Natural killer cell treated with Interleukin-12 subunit alpha and Interleukin-12 subunit beta and Interleukin-15 and Interleukin-18, amount 100 ng/mL, for 72 hours (primary cell): ENCODE measurements at places on chromosomes 5 and 9. TPM values are rescaled to one million over a fixed set of nuclear protein-coding genes. Genes with fewer than 3 reads are reported as not detected.

DNA sequence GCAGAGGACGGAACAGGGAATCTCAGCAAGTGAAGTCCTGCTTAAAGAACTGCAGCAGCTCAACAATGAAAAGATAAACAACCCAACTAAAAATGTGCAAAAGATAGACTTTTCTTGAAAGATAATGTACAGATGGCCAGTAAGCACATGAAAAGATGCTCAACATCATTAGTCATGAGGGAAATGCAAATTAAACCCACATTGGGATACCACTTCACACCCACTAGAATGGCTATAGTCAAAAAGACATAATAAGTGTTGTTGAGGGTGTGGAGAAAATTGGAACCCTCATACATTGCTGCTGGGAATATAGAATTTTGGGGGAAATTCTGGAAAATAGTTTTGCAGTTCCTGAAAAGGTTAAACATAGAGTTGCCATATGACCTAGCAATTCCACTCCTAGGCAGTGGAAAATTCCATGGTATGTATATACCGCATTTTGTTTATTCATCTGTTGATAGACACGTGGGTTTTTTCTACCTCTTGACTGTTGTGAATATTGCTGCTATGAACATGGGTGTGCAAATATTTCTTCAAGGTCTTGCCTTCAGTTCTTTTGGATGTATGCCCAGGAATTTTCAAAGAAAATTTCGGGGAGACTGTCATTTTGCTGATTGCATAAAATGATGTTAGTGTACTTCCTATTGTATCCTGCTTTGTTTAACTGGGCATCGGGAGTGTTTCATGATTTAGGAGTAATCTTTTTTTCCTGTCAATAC, 7.2 kb downstream of the CNOT8 start:
- no peak for DNase-seq

DNA sequence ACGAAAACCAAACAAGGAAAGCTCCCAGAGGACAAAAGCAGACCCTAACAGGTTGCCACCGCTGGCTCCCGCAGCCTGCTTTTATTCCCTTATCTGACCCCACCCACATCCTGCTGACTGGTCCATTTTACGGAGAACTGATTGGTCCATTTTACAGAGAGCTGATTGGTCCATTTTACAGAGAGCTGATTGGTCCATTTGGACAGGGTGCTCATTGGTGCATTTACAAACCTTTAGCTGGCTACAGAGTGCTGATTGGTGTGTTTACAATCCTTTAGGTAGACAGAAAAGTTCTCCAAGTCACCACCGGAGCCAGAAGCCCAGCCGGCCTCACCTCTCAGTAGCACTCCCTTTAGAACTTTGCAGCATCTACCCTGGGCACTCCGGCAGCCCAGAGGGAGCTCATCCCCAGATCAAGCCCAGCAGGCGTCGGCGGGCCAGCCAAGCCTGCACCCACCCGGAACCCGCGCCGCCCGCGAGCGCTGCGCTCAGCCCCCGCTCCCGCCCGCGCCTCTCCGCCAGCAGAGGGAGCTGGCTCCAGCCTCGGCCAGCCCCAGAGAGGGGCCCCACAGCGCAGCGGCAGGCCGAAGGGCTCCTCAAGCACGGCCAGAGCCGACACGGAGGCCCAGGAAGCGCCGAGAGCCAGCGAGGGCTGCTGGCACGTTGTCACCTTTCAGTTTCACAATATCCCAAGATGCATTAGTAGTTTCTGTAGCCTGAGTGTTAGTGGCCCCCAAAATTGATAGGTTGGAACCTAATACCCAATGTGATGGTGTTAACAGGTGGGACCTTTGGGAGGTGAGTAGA, 35.3 kb upstream of the CLPTM1L start:
- DNase-seq: peak; percentile 77

DNA sequence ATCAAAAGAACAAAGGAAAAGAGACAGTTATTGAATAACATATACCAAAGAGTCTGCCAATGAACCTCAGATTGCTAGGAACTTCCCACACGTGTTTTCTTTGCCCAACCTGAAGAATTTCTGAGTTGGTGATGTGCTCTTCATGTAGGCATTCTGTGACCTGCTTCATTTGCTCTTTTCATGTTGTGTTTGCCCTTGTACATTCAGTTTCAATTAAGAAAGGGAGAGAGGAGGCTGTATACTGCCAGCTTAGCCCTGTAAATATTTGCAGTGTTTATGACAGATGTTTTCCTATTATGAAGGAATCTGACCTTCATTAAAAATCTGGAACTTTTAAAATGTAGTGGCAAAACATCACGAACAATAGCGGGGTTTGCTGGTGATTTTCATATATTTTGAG, 168.5 kb downstream of the GAS1 start:
- no peak for DNase-seq

- DNase-seq: no peak
Measured at GRCh38 chr5:42745856-42746255, 10.8 kb upstream of the CCDC152 start.

GRCh38 chr5:54988218-54988617, 2.8 kb upstream of the ESM1 start:
- no peak for DNase-seq

GRCh38 chr9:98219364-98219716, 26.9 kb upstream of the CORO2A start:
- no peak for DNase-seq

DNA sequence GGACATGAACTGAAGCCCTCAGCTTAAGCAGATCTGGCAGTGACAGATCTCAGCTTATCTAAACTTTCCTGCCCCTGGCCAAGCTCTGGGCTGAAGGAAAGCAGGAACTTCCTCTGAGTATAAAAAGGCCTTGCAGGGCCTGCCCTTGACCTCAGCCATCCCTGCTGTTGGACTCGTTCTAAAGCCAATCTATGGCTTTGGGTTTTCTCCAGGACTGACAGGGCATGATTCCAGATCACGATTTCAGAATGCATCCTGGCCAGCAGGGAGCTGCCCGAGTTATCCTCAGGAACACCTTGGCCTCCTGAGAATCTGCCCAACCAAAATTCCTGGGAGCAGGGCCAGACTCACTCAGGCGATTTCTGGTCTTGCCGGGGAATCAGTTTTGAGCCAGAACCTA, 502.7 kb downstream of the TLE4 start:
- DNase-seq: no peak

GRCh38 chr5:62260513-62260912, 45.5 kb upstream of the KIF2A start:
- no peak for DNase-seq

GRCh38 chr9:4678679-4679267, 596 bp upstream of the CDC37L1 start:
- DNase-seq: no peak

DNA sequence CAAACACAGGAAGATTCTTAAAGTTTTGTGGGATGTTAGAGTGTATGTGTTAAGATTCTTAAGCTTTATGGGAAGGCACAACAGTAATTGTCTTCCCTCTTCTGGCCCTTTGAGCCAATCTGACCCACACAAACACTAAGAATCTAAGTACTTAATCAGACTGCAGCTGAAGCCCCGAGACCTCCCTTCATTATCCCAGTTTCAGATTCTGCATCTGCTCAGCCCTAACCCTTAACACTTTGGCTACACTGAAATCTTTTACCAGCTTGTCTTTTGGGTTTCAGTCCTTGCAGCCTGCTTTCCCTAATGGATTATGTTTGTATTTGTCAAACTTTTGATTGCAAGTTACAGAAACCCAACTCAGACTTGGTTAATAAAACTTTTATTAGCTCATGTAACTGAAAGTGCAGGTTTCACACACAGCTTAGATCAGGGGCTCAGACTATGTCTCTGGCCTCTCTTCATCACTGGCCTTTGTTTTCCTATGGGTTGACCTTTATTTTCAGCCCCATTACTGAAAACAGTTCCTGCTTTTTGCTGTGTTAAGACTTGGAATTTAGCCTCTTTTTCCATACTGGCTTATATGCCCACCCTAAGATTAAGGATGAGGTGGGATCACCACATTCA, 71.5 kb downstream of the COX7C start:
- no peak for DNase-seq

DNA sequence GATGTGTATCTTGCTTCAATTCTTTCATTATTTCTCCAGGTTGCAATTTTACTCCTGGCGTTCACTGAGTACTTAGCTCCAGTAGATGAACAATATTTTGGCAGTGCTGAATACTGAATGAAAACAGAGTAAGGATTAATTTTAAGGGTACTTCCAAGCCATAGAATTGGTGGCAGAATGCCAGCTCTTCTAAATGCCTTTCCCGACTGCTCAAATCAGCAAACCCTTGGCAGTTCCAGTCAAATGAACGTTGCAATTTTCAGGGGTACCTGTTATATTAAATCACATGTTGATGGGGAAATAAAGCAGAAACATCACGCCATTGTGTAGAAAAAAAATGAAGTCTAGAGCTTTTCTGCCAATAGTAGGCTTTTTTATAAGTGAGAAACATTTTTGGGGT, 282.4 kb upstream of the RPS23 start:
- DNase-seq: no peak

DNA sequence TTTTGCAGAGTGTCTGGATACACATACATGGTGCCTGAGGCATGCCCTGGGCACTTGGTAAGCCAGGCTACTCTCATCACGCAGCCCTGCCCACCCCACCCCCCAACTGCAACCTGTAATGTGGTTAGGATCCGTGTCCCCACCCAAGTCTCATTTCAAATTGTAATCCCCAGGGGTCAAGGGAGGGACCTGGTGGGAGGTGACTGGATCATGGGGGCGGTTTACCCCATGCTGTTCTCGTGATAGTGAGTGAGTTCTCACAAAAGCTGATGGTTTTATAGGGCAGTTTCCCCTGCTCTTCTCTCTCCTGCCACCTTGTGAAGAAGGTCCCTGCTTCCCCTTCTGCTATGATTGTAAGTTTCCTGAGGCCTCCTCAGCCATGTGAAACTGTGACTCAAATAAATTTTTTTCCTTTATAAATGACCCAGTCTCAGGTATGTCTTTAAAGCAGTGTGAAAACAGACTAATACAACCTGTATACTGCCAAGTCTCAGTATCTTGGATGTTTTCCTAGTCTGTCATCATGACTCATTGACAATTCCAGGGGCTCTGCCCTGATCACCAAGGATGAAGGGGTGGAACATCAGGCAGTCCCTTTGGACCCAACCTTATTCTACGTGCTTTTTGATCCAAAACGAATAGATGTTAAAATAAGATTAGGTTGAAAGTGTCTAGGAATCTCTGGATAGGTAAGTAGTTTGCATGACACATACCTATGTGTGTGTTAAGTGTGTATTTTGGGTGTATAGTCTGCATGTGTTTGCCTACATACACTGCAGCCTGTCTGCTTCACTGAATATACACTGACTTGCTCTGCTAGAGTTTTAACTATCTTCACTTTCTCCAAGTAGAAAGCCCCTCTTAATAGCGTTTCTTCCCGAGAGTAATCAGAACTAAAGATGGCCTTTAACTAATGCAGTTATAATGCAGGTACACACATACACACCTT, 293.8 kb downstream of the SLIT3 start:
- DNase-seq: no peak

DNA sequence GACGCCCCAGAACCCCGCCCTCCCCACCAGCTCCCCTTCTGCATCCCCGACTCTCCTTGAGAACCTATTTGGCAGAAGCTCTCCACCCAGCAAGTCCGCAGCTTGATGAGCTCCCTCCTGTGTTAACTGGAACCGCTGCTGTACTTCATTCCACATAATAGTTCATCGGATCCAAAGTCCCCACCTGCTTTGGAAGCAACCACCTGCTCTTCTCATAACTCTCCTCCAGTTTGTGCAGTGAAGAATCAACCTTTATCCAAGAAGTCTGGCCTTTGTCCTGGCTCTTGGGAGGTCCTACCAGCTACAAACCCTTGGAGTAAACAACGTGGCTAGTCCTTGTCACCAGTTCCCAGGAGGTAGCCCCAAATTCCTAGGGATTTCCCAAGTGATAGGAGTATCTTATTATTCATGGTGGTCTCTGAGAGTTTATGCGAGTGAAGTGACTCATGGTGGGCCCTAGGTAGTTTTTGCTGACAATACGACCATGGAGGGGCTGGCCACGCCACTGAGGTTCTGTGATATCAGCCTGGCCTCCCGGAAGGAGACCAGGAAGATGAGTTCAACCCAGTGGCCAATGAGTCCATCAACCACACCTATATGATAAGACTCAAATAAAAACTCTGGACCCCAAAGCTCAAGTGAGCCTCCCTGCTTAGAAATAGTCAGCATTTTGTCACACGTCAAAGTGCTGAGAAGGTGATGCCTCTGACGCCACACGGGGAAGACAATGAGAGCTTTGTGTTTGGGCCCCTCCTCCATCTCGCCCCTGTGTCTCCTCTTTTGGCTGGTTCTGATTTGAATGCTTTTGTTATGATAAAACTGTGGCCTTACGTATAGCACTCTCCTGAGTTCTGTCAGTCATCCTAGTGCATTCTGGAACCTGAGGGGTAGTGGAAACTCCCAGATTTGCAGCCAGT, 3.6 kb upstream of the IL4 start:
- DNase-seq: no peak

GRCh38 chr9:119873877-119874276, 504.6 kb upstream of the BRINP1 start:
- DNase-seq: no peak

GRCh38 chr5:52743012-52743411, 44.7 kb upstream of the ITGA1 start:
- no peak for DNase-seq

GRCh38 chr9:36046923-36047322, 10.2 kb downstream of the RECK start:
- DNase-seq: no peak

DNA sequence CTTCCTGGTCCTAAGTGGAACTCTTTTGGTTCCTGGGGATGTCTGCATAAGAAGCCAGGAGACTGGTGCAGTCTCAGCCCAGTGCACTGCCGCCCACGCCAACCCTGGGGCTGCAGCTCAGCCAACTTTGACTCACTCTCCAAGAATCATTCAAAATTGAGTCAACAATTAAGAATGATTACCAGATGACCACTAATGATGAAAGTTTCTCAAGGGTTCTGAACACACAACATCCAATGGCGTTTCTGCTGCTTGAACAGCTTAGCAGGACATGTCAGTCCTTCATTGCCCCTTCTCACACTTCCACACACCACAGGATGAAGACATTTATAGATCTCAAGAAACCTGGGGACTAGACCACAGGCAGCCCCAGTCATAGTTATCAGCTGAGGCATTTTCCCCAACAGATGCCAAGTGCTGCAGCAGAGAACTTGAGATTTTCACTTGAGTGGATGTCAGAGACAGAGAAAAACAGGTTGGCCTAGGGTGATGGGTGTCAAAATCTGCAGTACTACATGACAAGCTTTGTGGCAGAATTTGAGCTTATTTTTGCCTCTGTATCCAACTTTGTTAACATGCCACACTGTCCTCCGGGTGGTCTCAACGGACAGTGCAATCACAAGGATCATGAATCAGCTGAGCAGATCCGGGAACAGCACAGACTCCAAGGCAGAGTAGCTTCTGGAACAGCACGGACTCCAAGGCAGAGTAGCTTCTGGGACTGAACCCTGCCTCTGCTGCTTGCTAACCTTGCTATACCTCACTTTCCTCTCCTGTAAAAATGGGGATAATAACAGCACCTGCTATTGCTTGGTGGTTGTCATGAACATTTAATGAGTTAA, 356.1 kb downstream of the SPOCK1 start:
- no peak for DNase-seq

HTR4 gene
- not detected for total RNA-seq

ANKRD33B gene
- 10.9 TPM for total RNA-seq

GABRP gene
- total RNA-seq: not detected

HEMGN gene
- total RNA-seq: not detected

DRD1 gene
- not detected for total RNA-seq

C9orf153 gene
- total RNA-seq: 0.43 TPM

FOXD4 gene
- total RNA-seq: 0.21 TPM
